Hepatic stellate cell (primary cell): ENCODE measurements at places on chromosomes 6 and 20.

DNA sequence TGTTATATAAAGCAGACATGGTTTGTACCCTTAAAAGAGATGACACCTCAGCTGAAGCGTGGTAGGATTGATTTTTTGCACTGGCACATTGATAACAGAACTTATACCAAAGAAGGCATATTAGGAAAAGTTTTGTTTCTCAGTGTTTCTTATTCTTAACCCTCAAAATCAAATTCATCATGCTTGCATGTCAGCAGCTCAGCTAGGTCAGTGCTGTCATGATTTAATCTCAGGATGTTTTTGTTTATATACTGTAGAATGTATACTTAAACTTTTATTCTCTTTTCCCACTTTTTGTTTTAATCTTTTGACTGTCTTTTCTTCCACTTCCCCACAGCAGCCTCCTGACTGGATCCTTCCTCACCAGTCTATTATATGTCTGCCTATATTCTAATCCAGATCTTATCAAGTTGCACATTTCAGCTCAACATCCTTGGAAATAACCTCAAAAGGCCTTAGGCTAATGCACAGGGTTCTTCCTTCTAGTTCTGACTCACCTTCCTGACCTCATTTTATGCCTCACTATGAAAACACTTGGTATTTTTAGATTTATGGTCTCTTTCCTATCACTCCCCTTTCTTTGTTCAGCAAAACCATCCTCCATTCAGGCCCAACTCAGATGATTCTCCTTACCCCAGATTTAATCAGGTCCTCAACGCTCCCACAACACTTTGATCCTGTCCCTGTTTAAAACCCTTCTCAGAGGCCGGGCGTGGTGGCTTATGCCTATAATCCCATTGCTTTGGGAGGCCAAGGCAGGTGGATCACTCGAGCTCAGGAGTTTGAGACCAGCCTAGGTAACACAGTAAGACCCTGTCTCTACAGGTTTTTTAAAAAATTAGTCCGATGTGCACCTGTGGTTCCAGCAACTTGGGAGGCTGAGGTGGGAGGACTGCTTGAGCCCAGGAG is 7.2 kb downstream of the HEBP2 start:
- peak; percentile 48 for DNase-seq

DNA sequence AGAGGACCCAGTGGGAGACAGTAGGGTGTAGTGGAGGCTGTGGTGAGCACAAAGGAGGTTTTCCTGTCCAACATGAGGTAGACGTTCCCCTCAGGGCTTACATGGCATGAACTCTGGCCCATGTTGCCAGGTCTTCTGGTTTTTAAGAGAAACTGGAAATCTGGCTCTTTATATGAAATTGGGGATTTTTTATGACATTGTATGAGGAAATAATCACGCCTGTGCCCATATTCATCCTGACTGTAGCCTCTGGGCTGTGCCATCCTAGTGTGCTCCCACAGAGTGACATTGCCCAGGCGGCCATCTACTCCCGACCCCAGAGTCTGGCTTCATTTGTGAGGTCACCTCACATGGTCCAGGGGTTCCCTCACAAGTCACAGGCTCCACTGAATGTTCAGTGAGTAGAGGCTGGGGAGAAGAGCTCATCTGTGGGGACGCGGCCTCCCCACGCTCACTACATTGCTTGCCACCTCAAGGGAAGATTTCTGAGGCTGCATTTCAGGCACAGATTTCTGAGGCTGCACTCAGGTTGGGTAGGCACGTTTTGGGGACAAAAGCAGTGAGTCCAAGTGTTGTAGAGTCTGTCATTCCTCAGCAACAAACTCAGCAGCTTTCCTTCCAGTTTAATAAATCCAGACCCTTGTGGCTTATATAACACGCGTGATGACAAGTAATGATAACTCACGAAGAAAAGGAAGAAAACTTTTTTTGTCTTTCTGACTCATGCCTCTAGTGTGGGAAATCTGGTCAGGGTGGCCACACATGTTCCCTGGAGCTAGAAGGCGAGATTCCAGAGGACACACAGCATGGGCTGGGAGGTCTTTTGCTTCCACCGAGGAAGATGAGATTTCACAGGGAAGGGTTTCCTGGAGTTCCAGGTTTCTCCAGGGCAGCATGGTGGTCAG is 41.7 kb downstream of the SLC24A3 start:
- DNase-seq: peak; percentile 33

GRCh38 chr6:154800338-154800737 is 67.1 kb downstream of the SCAF8 start:
- no peak for DNase-seq

- no peak for DNase-seq
Observed at GRCh38 chr6:149037051-149037671, 280.4 kb upstream of the TAB2 start.

DNA sequence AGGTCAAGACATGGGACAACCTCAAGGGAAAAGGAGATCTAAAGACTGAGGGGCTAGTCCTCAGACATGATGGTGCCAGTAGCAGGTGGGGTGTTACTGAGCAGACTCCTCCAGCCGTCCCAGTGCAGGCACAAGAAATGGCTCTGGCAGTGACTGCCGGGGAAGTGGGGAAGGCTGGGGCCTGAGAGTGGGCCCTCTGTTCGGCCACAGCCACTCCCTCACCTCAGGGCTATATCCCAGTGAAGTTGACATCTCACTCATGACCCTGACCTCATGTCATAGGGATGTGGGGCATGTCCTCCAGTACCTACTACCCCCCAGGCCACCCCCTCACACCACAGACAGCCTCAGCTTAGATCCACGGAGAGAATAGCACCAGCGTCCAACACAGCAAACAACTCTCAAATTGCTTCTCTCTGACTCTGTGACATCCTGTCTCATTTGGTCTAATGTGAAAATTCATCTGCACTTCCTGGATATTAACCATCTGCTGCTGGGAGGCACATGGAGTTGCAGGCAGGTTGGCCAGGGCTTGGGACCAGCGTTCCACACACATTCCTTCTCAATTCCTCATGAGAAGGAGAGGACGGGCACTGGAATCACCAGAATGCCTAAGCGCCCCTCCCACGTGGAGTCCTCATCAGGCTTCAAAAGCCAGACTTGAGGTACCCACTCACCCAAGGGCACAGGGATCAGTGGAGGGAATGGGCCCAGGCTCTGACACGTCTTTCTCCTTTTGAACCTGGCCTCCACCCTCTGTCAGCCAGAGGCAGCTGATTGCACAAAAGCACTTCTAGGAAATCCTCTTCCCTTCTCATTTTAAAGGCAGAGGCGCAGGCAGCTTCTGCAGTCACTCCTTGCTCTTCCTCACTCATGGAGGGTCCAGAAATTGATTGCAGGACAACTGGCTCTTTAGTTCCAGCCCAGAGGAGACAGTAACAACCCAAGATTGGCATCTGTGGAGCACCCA is 163.6 kb upstream of the CST7 start:
- peak; percentile 83 for DNase-seq

GRCh38 chr6:128511506-128511905 is 8.9 kb downstream of the PTPRK start:
- DNase-seq: no peak

GRCh38 chr6:36598326-36598725 is 4.2 kb downstream of the SRSF3 start:
- no peak for DNase-seq

- DNase-seq: no peak
Observed at GRCh38 chr6:15870333-15871043, 207.7 kb upstream of the DTNBP1 start.

DNA sequence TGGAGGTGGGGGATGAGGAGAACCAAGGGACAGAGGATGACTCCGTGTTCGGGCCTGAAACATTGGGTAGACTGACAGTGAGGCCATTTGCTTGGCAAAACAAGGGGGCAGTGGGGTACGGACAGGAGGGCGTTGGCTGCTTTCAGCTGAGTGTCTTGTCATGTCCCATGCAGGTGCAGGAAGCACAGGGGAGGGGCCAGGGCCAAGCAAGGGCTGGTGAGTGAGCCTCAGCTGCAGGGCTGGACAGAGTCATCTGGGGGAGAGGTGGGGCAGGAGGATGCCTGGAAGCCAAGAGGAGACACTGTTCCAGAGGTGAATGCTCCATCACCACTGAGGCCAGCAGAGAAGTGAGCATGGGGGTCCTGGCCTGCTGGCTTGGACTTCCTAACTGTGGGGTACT is 78.4 kb downstream of the ERMARD start:
- DNase-seq: no peak

DNA sequence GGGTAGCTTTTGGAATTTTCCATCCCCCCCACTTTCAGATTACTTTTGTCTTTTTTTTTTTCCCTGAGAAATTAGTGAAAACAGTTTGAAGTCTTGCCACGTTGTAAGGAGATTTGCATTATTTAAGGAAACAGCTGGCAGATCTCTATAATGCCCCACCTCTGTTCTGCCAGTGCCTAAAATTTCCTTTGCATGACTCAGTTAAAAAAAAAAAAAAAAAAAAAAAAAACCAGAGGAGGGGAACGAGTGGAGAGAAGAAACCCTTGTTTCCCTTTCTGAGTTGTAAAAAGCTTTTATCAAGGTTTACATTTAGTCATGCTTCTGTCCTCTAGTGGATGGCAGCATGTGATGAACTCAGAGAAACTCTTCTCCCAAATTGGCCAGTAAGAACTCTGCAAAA is 33.5 kb downstream of the CARMIL1 start:
- peak; percentile 29 for DNase-seq

- no peak for DNase-seq
Observed at GRCh38 chr6:80789912-80790570, 683.6 kb downstream of the BCKDHB start.

GRCh38 chr6:24614043-24614420 is 32.0 kb downstream of the KIAA0319 start:
- DNase-seq: no peak

DNA sequence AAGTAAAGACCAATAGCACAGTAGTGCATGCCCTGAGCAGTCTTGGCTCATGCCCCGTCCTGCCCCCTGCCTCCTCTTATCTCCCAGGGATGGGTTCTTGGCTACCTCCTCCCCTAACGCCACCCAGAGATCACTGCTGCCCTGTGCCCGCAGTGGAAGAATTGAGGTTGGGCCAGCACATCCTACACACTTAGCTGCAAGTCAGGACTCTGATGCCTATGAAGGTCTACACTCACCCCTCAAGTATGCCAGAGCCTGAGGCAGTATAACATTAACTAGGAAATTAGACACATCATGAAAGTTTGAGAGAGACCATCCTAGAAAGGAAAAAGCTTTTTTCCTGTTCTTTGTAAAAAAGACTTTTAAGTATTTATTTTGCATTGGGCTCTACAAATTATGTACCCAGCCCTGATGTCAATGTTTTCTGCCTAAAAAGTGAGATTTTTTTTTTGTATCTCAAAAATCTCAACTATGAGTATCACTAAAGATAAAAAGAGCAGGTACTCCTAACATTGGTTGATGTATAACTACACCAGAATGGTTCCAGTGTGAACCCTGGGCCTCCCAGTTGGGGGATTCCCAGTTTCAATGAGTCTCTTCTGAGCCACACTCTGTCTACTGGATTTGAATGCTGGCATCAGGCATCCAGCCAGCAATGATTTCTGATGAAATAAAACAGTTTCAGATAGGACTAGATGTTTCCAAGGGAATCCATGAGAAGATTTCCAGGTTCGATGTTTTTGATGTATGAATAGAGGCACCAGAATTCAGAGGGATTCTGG is 115.4 kb downstream of the ISM1 start:
- DNase-seq: no peak

DNA sequence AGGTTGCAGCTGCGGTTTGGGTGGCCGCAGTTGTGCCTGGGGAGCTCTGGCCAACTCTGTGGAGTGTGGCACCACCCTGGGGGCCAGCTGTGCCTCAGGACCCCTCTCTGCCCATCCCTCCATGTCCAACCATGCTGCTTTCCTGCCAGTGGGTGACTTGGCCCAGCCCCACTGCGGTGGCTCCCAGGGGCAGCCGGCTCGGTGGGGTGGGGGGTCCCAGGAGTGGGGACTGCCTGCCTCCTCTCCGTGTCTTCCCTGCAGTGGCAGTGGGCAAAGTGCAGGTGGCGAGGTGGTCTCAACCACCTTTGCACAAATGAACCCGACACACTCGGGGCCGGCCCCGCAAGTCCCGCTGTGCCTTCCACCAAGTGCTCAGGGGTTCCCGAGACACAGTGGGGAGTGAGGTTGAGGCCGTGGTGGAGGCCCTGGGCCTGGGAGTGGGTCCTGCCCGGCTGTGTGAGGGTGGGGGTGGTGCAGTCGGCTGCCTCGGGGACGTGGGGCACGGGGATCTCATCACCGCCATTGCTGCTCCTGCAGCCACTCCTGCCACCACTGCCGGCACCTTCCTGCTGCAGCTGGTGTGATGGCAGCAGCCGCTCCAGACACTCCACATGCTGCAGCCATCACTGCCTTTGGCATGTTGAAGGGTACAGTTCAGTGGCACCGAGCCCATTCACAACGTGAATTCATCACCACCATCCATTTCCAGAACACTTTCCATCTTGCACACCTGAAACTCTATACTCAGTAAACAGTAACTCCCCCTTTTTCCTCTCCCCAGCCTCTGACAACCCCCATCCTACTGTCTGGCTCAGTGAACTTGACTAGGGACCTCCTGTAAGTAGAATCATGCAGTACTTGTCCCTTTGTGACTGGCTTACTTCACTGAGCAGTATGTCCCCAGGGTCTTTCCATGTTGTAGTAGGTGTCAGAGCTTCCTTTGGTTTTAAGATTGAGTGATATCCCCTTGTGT is 10.7 kb upstream of the SLCO4A1 start:
- DNase-seq: no peak

GRCh38 chr20:41178904-41179432 is 41.6 kb downstream of the PLCG1 start:
- DNase-seq: no peak

- DNase-seq: no peak
Observed at GRCh38 chr20:60138256-60139220, 180.3 kb downstream of the CDH26 start.

DNA sequence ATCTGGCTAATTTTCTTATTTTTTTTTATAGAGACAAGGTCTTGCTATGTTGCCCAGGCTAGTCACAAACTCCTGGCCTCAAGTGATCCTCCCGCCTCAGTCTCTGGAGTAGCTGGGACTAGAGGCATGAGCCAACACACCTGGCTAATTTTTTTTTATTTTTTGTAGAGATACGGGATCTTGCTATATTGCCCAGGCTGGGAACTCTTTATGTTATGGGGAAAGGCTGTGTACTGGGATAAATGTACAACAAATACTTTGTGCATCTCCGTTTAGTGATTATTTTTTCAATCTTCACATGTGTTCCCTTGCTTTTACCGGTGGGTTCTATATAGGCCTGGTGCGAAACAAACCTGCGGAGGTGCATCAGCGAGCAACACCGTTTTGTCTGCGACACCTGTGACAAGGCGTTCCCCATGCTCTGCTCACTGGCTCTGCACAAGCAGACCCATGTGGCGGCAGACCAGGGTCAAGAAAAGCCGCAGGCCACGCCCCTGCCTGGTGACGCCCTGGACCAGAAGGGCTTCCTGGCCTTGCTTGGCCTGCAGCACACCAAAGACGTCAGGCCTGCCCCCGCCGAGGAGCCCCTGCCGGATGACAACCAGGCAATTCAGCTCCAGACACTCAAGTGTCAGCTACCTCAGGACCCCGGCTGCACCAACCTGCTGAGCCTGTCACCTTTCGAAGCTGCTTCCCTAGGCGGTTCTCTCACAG is 84.2 kb downstream of the SSR1 start:
- DNase-seq: no peak

- DNase-seq: no peak
Observed at GRCh38 chr6:7484666-7485065, 56.8 kb upstream of the DSP start.

GRCh38 chr6:72824833-72825232 is 203.0 kb downstream of the KCNQ5 start:
- no peak for DNase-seq

GRCh38 chr20:3890398-3890751 is 1.2 kb downstream of the PANK2 start:
- peak; percentile 42 for DNase-seq

- DNase-seq: no peak
Observed at GRCh38 chr6:150719099-150719766, 119.5 kb downstream of the PLEKHG1 start.
